ENCODE measurements at places on chromosomes 6 and 20. TPM values are rescaled to one million over a fixed set of nuclear protein-coding genes. Genes with fewer than 3 reads are reported as not detected.

DNA sequence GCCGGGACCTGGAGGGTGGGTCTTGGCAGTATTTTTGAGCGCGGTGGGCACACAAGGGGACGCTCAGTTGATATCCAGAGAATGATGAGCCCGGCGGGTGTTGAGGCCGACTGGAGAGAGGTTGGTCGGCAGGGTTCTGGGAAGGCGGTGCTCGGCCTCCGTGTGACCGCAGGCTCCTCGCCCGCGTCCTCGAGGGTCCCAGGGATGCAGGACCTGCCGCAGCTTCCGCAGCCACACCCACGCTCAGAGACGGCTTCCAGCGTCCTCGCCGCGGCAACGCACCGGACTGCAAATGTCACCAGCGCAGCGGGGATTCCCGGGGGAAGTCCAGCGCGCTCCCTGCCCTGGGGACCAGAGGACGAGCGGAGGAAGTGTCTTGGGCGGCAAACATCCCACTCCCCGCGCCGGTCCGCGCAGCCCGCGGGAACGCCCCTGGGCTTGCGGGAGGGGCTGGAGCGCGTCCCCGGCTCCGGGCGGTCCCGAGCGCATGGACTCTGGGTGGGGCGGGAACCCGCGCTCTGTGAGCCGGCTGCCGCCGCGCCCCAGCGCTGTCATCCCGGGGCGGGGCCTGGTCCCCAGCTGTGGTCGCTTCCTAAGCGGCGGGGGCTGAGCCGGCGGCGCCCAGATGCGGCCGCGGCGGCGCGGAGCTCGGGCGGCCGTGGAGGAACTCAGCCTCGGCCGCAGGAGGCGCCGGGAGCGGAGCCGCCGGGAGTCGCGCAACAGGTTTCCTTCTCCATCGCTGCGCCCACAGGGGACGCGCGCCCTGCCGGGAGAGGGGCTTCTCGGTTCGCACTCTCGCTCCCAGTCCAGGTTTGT is at the start of gene STX11:
Gene STX11 (plus strand): TSS at position 624 of the 816 bp plus-strand sequence. CDS start 36,111 bp downstream, outside the sequence.
- DNase-seq, result peak; percentile 17

DNA sequence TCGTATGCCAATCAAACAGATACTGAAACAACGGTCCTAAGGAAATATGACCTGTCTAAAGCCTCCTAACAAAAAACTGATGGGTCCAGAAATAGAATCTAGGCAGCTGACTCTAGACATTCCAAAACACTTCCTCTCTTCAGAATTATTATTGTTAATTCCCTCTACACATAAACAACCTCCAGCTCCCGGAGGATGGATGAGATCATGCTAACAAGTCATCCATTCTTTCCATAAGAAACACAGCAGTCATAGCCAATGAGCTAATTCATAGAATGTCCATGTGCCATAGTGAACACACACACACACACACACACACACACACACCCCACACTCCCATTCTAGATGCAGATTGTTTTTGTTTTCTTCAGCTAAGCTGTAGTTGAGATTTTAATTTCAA is 44.3 kb downstream of the HDGFL1 start:
- DNase-seq, result peak; percentile 23

GRCh38 chr6:168695701-168696100 is 254.7 kb downstream of the SMOC2 start:
- no peak for DNase-seq

DNA sequence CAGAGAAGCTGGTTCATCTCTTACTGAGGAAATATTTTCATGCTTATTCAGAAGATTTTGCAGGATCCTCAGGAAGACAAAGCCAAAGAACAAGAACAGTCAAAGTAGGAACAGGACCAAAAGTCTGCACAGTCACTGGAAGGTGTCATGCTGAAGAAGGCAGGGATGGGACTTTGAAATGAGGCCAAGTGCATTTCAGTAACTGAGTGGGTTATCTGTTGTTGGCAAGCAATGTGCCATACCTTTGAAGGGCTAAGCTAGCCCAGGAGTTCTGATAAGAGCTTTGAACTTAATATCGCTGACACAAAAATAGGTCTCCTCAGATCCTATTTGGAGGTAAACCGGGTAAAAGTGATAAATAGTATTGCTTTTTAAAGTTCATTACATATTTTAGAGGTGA is 31.5 kb downstream of the SLC16A10 start:
- no peak for DNase-seq

DNA sequence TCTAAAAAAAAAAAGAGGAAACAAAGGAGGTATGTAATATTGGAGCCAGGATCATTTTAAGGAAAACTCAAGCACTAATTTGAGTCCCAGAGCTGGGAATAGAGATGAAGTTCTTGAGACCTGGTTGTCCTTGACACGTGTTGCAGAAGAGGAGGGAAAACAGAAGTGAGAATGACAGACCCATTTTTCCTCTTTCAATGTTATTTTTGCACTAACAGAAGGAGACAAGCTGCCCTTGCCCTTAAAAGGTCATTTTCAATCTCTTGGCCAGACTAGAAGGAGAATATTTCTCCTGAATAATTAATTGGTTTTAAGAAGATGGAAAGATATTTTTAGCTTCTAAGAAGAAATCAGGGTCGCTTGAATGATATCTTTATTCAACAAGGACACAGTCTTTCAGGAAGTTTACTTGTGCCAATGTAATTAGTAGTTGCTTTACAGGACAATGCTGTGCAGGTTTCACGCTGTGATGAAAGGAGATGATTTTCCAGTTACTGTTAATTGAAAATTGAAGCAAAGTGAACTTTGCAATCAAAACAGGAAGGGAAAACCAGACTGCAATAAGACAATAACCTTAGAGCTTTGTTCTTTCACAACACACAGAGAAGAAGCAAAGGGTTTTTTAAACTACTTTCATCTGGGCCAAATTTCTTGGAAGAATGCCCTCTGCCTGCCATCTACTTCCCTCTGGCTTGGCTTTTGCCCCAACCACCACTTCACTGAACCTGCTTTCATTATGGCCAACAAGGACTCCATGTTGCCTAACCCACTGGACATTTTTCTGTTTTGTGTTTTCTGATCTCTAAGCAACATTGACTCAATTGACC is 107.8 kb upstream of the SHLD1 start:
- DNase-seq, result no peak

- no peak for DNase-seq
Measured at GRCh38 chr6:144397141-144397540, 112.0 kb downstream of the UTRN start.

DNA sequence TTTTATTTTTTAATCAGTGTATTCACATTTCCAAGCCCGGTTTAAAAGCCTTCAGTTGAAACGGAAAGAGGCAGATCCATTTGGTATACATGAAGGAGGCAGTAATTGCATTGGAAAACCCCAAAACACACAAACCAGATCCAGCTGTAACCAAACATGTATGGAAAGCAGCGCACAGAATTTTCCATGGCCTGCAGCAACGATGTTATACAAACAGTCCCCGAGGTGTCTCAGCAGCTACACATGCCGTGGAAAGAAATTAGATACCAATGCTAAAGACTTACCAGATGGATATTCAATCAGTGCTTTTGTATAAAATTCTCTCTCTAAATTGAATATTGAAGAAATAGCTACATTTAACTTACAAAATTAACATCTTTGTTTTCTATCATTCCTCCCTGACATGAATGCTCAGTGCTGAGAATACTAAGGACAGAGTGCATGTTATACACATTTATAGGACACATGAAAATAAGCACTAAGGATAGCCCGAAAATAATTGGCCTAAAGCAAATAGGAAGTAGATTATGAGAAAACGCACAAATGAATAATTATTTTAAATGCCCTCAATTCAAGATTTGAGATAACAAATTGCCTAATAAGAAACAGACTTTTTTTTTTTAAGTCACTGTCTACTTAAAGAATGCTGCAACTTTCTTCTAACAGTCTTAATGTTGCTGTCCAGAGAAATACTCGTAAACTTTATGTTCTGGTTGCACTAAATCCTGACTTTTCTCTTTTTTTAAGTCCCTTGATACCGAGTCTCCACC is 713.1 kb downstream of the HDGFL1 start:
- DNase-seq, result no peak

GRCh38 chr6:154380741-154381140 is 24.1 kb upstream of the IPCEF1 start:
- no peak for DNase-seq

- no peak for DNase-seq
Measured at GRCh38 chr6:140773276-140773675, 1359.4 kb upstream of the GJE1 start.

- DNase-seq, result no peak
Measured at GRCh38 chr6:15585760-15586214, 77.0 kb downstream of the DTNBP1 start.

DNA sequence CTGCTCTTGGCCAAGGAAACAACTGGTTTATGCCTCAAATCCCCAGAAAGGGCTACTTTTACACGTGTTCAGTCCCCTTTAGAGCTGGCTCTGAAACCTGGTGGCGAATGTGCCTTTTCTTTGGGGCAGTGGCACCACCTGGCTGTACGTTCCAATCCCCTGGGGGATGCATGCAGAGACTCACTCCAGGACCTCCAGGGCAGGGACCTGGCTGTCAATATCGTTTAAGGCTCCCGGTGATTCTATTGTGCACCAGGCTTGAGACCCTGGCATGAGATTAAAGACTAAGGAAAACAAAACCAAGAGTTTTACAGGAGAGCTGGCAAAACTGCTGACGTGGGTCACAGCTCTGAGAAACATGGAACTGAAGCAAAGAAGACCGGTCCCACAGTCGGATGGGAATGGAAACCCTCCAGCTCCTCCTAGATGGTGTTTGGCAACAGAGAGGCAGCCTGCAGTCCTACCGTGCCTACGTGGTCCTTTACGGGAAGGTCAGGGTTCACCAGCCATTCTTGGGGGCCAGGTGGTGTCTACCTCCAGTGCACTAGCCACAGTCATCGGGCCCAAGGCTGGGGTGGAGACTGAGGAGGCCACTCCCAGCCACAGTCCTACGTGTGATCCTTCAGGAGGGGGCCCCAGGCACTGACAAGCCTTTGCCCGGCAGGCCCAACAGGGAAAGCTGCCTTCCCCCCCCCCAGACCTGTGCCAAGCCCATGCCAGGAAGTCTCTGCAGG is 203.3 kb upstream of the CST7 start:
- no peak for DNase-seq

Gene TGM3
- total RNA-seq, result not detected

Gene ULBP1
- 0.07 TPM for total RNA-seq

Gene ACSS1
- total RNA-seq, result 0.10 TPM

Gene SMIM8
- total RNA-seq, result 8.7 TPM

Gene COL21A1
- total RNA-seq, result not detected

Gene TMEM74B
- total RNA-seq, result 0.72 TPM

Gene REM1
- not detected for total RNA-seq

Measured in A172 (cell line).